ENCODE measurements at places on chromosomes 13 and 19.

DNA sequence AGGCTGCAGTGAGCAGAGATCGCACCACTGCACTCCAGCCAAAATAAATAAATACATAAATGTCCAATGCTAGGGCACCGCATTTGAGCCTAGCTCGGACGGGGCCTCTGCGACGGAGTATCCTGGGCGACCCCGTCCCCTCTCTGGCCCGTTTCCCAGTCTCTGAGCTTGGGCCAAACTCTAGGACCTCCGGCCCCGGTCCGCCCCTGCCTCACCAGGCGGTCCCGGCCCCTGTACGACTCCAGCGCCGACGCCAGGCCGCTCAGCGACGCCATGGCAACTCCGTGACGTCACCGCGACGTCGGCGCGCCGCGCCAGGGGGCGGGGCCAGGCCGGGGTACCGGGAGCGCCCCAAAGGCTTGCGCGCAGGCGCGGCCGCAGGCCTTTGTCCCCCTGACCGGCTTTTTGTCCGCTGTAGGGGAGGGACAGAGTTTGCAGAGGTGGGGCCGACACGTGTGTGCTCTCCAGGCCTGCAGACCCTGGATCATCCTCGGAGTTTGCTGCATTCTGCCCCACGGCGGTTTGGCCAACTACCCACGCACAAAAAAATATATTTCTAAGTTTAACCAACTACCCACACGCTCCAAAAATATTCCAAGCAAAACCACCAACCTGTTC is at the start of gene PEX11G:
Gene PEX11G (minus strand): TSS at position 300 of the 618 bp plus-strand sequence. CDS start 25 bp downstream, at position 275.
- peak; percentile 97 for DNase-seq

DNA sequence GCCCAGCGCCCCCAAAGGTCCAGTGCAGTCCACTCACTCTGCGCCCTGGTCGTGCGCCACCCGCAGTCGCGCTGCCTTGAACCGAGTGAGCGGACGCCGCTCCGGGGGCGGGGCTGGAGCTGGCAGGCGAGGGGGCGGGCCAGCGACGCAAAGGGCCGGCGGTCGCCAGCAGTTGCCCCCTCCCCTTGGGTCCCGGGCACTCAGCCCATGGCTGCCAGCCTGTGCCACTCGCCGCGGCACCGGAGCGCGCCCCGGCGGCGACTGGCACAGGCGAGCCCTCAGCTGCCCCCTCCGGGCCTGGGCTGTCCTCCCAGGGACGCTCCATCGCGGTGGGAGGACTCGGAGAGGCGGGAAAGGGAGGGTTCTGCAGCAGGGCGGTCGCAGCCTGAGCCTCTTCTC is at the start of gene S1PR5:
Gene S1PR5 (minus strand): TSS at position 87 of the 399 bp plus-strand sequence. CDS start 2,436 bp downstream, outside the sequence.
- peak; percentile 55 for DNase-seq

DNA sequence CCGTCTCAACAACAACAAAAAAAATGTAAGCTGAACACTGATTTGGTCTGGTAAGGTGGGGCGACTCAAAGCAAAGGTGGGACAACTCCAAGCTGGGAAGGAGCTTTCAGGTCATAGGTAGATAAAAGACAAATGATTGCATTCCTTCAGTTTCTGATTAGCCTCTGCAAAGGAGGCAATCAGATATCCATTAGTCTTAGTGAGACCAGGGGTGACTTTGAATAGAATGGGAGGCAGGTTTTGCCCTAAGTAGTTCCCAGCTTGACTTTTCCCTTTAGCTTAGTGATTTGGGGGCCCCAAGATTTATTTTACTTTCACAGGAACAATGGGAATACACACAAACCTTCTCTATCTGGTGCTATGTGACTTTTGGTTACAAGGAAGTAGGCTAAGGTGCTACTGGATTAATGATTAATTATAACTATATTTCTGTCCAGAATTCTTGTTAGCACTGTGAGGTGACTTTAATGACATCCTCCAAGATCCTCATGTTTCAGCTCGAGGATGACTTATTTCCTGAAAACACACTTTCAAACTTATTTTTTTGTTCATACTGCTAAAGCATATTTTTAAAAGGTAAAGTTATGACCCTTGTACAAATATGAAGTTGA is 10.6 kb upstream of the MTRF1 start:
- DNase-seq = no peak

- peak; percentile 91 for DNase-seq
Measured at GRCh38 chr19:19821366-19821951, at the start of gene ZNF506. ZNF506 (minus strand) TSS chr19:19821750; CDS start chr19:19821603, 147 bp downstream.

- DNase-seq = no peak
Measured at GRCh38 chr19:1097810-1098176, 2.6 kb upstream of the POLR2E start.

DNA sequence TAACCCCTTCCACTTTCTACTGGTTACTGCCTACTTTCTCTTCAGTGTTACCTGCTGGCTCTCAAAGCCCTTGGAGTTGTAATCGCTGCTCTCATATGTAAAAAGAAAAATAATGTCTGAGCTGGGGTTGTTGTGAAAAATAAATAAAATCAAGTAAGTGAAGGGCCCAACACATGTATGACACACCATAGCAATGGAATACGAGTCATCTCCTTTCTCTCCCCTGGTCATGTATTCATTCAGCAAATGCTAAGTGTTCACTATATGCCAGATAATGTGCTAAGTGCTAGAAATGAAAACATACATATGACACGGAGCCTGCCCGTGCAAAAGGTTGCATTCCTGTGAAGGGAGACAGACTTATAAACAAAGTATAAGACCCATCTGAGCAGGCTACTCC is 535.0 kb downstream of the RFC3 start:
- no peak for DNase-seq

DNA sequence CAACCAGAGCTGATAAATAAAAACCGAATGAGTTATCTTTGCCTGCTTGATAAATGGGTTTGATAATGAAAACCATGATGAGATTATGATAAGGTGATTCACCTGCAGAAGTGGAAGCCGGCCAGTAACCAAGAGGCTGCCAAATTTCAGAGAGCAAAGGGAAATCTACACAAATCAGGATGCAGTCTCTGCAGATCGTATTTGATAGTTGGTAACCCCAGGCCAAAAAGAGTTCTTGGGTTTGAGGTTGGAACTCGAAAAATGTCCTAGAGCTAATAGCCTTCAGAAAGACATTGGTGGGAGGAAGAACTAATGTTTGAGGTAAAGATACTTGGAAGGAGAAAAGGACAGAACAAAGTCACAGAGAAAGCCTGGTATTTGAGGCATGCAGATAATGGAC is 9.6 kb upstream of the LATS2 start:
- no peak for DNase-seq

- no peak for DNase-seq
Measured at GRCh38 chr13:45500492-45501174, 35.9 kb downstream of the COG3 start.

- DNase-seq = peak; percentile 43
Measured at GRCh38 chr13:34942732-34943435, 814 bp downstream of the NBEA start.

GRCh38 chr13:77599351-77599750 is 63.8 kb downstream of the SCEL start:
- no peak for DNase-seq

GRCh38 chr19:1146412-1146699 is 27.7 kb downstream of the SBNO2 start:
- DNase-seq = no peak

DNA sequence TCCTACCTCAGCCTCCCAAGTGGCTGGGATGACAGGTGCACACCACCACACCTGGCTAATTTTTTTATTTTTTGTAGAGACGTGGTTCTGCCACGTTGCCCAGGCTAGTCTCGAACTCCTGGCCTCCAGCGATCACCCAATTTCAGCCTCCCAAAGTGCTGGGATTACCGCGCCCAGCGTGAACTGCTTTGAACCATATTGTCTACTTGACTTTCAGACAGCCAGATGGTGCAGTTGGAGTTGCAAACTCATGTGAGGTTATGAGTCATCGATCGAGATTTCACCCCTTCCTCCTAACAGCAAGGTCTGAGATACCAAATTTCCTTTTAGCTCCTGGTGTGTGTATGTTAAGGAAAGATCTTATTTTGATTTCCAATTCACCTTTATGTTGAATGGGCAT is 2.7 kb downstream of the SLC27A1 start:
- no peak for DNase-seq

DNA sequence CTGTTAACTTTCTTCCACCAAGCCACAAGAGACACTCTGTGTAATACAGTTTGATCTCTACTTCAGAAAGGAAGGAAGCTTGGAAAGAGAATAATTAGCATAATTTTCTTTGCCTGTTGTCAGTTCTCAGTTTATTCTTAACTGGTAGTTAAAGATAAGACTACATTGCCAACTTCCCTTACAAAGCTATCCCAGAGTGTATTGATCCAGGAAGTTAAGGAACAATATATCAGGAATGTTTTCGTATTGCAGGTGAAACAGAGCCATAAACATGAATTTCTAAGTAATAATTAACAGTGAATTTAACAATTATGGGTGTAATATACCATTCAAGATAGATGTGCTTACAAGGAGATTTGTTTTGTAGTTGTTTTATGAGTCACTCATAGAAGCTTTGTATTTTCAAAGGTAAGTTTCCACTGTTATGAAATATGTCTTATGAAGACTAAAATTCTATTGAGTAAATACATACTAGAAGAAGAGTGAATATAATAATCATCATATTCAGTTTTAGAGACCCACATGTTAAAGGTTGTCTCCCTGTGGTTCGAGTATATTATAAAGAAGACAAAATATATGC is 88.4 kb upstream of the KLF5 start:
- DNase-seq = no peak

GRCh38 chr13:55062662-55063061 is 2034.0 kb downstream of the OLFM4 start:
- DNase-seq = no peak

GRCh38 chr13:41774605-41775218 is 186.2 kb downstream of the VWA8 start:
- DNase-seq = no peak

- no peak for DNase-seq
Measured at GRCh38 chr19:46915386-46915785, 54.6 kb downstream of the ARHGAP35 start.

DNA sequence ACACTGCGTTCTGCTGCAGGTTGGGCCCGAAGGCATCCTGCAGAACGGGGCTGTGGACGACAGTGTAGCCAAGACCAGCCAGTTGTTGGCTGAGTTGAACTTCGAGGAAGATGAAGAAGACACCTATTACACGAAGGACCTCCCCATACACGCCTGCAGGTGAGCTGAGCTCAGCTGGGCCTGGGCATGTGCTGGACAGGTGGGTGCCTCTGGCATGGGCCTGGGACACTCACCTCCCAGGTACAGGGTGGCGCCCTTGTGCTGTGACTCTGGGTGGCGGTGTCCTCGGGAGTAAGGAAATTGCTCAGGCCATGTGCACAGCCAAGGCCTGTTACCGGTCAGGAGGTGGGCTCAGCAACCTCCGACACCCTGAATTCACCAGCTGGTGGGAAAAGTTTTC is 14.2 kb downstream of the UPF1 start:
- DNase-seq = no peak

DNA sequence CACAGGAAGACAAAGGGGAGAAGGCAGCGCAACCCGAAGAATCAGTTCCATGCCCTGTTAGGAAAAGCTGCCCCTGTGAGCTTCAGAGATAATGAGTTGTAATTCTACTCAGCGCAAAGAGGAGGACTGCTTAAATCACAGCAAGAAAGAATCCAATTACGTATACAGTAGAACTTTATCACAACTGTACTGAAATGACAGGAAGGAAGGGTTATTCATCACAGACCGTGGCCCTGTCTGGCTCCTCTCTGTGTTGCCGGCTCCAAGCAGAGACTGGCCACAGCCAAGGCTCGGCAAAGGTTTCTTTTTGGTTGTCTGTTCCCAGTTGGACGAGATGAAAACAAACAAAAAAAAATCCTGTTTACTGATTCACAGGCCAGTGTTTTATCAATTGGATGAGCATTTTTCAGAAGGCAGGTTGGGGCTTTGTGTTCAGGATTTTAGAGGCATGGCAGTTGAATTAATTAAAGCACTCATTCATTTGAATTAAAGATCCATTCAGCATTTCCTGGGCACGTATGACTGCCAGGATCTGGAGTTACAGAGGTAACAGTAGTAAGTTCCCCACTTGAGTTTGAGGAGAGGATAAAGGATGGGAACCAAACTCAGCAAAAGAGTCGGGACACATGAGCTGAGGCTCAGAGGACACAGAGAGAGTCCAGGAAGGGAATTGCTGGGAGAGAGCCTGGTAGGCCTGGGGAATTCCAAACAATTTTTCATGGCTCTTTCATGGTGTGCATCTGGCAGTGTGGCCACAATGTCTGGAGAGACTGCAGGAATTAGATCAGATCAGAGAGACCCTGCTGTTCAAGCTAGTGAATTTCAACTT is 341.0 kb downstream of the DNAJC15 start:
- DNase-seq = no peak

DNA sequence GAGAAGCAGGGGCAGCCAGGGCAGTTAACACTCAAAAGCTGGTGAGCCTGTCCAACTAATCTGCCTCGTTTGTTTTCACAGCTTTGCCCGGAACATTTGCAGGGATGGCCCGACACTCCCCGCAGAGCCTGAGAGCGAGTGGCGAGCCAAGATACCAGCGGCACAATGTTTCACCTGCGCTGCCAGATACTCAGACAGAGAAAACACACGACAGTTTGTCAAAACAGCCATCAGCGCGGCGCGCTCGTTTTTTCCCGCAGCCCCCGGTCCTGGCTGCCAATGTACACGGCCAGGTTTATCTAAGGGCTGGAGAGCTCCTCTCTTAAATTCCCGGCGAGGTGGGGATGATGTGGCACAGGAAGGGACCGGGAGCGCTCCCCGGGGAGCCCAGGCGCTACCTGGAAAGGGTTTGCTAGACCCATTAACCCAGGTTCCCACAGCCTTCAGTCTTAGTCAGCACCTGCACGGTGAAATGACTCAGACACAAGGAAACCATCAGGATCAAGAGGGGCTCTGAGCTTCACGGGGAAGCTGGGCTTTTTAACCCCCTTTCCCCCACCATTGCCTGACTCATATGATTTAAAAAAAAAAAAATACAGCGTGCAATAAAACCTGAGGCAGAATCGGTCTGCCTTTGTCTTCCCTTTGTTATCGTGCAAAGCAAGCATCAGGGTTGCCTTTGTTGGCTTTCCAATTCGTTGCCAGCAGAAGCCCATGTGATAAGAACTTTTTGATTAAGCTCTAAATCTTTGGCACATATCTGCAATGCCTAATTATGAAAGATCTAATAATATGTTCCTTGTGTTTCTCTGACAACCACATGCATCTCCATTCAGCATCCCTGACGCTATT is 186.2 kb downstream of the EFNB2 start:
- DNase-seq = no peak

DNA sequence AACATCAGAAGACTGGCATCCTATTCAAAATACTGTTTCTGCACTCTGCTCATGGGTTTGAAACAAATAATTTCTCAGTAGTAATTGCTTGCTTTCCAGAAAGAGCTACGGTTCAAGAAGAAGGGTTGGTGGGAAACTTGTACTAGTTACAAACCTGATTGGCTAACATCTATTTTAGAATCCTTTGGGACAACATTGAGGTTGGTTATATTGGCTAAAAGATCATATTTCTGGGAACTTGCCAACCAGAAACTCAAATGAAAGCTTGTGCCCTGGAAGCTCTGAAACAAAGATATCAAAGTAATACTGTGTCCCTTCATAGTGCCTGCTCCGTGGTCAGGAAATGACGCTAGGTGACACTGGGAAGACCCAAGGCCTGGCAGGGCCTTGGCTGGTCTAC is 141.7 kb downstream of the LACC1 start:
- no peak for DNase-seq

All from activated naive CD8-positive, alpha-beta T cell treated with anti-CD3 and anti-CD28 coated beads, Interleukin-2, amount 10 ng/mL, durations not matched to agents 7 days and 5 days (primary cell).